ENCODE measurements at places on chromosomes 1 and 21.

DNA sequence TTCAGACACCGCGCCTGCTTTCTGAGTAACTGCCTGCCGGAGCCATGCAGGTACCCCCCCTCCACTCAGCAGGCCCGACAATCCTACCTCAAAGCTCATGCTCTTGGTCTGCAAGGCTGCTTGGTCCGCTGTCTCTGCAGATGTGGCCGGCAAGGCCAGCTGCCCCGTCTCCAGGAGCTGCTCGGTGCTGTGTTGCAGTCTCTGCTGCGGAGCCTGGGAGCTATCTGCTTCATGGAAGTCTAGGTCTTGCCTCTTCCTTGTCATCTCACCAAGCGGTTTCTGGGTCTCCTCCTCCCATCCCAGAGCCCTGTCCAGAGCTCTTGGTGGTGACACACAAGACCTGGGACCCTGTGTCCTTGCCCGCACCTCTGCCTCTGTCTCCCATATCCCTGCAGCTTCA, 24.0 kb upstream of the GNPAT start:
- no peak for DNase-seq

GRCh38 chr1:208731981-208732821, 488.0 kb upstream of the PLXNA2 start:
- no peak for DNase-seq

- no peak for DNase-seq
Measured at GRCh38 chr1:39713557-39713956, 22.3 kb upstream of the HPCAL4 start.

DNA sequence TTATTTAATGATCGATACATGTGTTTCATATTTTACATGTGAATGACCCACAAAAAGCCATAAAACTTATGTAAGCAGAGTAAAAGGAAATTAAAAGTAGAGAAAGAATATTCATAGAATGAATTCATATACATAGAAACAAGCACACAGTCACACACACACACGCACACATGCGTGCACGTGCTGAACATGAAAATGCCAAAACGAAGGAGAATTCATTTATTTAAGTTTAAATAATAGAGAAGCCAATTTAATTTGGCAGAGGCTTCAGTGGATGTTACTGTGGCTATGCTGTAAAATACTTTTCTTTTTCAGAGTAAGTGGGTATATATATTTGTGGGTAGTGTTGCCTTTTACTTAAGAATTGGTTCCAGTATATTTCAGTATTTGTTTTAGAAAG, 145.0 kb upstream of the C21orf91 start:
- DNase-seq, result no peak

- DNase-seq, result no peak
Measured at GRCh38 chr1:224540535-224540934, 75.6 kb upstream of the CNIH3 start.

DNA sequence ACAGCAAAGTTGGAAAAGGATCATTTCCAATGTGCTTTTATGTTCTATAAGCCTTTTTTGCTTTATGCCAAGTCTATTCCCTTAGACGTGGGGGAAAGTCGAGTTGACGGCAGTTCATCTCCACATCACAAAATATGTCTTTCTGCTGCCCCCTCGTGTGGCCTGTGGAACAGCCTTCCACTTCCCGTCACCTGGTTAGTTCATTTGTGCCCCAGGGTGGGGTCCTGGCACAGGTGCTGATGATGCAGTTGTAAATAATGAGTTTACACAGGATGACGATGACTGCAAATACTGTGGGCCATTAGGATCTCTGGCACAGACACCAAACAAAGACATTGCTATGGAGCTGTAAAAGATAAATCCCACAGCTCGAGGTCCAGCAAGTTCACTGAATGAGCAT, 10.0 kb upstream of the OTUD3 start:
- DNase-seq, result no peak

GRCh38 chr1:24201941-24202440, 14.9 kb upstream of the IFNLR1 start:
- DNase-seq, result no peak

DNA sequence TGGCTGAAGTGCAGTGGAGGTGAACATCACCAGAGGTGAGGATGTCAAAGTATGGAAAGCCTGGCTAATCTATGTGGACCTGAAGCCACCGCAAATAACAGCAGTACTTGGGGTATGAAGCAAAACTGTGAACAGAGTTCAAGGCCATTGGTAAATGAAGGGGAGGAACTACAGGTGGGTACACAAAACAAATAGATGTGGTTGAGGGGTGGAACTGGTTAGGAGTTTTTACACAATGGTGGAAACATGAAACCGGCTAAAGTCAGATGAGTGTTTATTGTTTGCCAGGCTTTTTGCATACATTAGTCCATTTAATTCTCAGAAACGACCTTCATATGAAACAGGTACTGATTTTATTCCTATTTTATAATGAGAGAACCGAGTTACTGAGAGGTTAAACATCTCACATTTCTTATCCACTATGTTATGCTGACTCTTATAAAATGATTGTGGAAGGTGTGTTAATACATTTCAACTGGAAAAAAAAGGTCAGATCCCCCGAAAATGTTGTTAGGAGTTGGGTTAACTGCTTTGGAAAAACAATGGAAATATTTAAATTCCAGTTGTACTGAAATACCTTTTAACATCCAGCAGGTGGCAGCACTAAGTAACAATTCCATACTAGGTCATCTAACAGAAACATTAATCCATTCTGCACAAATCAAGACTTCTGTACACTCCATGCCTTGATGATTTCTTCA, 44.3 kb upstream of the GTF2B start:
- DNase-seq, result no peak

DNA sequence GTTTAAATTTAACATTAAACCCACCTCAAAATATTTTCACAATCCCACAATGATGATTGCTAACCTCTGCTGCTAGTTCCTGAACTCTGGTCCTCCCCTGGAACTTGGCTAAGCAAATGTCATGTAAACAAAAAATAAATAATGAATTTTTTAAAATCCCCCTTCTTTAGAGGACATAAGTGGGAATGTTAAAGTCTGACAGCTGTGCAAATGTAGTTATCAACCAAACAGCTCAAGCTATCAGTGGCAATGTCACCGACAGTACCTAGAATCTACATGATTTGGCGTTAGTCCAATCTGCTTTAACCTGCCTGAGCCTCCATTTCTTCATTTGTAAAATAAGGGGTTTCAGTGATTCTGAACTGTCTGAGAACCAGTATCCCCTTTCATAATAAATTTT, 67.7 kb downstream of the GDAP2 start:
- no peak for DNase-seq

DNA sequence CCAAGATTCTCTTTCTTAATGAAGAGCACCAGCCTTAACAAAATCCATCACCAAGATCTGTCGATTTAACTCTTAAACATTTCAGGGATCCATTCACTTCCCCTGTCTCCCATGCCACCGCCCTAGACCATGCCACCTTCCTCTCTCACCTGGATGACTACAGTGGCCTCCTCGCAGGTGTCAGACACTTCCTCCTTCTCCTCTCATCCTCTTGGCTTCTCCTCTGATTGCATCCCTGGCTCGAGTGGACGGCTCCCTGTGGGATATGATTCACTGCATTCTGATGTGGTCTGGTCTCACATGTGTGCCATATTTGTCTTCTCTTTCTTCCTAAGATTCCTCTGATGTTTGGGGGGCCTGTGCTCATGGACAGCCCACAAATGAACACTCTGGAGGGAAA, 66.4 kb upstream of the KLHDC7A start:
- no peak for DNase-seq

DNA sequence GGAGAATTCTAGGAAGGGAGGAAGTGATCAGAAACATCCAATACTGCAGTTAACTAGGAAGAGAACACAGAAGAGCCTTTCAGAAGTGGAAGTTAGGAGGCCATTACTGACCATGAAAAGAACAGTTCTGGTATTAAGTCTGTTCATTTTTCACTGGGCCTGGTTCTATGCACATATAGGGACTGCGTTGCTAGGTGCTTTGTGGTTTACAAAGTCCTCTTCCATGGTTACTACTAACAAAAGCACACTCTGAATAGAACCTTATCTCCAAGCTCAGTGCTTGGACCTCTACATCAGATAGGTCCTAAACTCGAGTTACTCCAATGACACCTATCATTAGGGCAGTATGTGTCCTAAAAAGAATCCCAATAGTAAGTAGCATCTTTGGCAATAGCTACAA, 75.4 kb downstream of the RPAP2 start:
- DNase-seq, result no peak

DNA sequence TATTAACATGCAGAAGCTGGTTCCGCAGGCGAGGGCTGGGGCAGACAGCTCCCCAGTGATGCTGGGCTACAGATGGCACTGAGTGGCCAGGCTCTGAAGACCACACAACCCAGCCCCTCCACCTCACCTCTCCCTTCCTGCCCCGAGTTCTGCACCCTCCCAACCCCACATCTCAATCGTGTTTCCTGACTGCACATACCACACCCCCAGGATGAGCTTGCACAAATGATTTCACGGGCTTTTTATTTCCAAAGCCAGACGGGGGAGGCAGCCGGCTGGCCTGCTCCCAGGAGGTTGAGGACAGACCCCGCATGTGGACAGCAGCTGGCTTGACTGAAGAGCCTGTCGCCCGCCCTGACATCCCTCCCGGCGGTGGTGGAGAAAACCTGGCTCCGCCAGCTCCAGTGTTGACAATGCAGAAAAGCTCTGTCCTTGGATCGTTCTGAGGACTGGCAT, 21.4 kb upstream of the ALDH4A1 start:
- peak; percentile 64 for DNase-seq

GRCh38 chr1:12604114-12604874, 13.7 kb downstream of the DHRS3 start:
- peak; percentile 66 for DNase-seq
